MCF 10A (cell line): ENCODE measurements at places on chromosomes 6 and 20.

GRCh38 chr6:77487808-77488425 is 24.6 kb upstream of the HTR1B start:
- DNase-seq: no peak

- DNase-seq: peak; percentile 40
Measured at GRCh38 chr6:37239526-37239925, 18.0 kb upstream of the TBC1D22B start.

DNA sequence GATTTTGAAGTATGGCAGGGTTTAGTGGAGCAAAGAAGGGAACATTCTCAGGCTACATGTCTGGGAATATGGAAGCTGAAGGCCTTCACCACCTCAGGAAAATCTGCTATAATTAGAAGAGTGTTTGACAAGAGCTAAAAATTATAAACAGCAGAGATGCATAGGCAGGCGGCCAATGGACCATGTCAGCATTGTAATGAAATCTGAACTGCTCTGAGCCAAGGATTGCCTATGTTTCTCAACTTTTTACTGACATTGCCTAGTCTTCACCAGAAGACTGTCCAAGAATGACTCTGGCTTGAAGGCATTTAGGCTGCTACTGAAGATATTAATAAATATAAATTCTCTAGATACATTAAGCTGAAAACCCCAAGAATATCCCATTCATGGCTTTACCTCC is 84.1 kb downstream of the C6orf52 start:
- DNase-seq: peak; percentile 9

GRCh38 chr20:53699906-53700305 is 106.3 kb upstream of the ZNF217 start:
- no peak for DNase-seq

DNA sequence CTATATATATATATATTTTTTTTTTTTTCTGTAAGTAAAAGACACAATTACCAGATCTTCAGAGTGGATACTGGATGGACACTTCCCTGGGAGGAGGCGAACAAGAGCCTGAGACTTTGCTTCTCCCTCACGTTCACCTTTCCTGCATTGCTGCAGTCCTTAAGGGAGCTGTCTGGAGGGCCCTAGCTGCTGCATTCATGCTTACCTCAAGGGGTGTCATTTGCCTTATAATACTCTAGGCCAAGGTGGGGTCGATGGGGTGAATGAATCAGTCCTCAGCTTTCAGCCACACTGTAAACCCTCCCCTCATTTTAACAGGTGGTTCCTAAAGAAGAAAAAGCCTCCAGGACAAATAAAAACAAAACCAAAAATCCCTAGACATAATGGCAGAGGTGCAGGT is 34.8 kb upstream of the CD83 start:
- DNase-seq: no peak

DNA sequence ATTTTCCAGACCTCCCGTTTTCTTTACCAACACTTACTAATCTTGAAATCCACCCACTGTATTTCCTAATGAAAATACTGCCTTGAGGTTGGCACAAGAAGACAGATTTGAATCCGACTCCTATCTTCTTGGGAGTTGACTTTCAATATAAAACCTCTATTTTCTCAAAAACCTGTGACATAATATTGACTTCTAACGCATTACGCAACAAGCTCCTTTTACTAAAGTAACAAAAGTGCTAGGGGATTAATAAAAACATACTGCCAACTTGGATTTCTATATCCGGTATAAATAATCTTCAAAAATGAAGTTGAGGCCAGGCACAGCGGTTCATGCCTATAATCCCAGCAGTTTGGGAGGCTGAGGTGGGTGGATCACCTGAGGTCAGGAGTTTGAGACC is 382.0 kb downstream of the PREX1 start:
- no peak for DNase-seq

DNA sequence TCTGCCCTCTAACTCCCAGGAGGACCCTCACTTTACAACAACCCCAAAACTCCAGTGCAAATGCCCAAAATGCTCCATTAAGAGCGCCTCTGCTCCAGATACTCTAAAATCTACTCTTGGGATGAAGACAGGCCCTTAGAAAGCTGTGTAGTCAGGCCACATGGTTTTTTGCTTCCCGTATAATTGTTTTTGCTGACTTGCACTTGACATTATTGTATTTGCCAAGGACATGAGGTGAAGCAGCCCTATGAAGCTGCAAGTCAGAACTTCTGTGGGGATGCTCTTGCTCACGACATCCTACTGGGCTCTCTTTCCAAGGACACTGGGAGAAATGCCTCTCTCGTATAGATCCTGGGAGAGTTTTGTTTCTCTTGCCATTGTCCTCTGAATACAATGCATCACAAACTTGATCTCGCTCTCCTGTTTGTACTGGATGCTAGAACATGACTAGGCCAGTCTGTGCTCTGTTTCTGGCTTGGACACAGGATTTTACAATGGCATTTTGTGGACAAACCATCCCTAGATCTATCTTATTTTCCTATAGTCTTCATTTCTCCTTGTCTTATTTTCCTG is 177.2 kb upstream of the DTNBP1 start:
- DNase-seq: no peak

- DNase-seq: peak; percentile 41
Measured at GRCh38 chr6:149248693-149249369, 68.7 kb upstream of the TAB2 start.

GRCh38 chr6:167934426-167934864 is 63.0 kb upstream of the KIF25 start:
- no peak for DNase-seq

GRCh38 chr6:24856901-24857670 is 58.4 kb upstream of the ARMH2 start:
- no peak for DNase-seq

DNA sequence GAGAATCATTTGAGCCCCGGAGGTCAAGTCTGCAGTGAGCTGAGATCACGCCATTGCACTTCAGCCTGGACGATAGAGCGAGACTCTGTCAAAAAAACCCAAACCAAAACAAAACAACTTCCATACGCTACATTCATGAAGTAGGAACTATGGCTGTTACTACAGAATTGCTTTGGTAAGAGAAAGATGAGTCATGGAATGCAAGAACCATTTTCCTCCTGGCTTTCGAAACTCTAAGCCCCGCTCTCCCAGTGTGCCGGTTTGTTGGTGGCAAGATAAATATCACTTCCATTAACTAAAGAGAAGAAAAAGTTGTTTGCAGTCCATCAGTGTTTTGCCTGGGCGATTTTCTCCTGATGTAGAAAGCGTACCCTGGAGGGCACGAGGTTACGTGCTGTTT is 61.3 kb downstream of the ZDHHC14 start:
- DNase-seq: peak; percentile 74

GRCh38 chr20:12466915-12467314 is 541.9 kb upstream of the SPTLC3 start:
- DNase-seq: no peak

DNA sequence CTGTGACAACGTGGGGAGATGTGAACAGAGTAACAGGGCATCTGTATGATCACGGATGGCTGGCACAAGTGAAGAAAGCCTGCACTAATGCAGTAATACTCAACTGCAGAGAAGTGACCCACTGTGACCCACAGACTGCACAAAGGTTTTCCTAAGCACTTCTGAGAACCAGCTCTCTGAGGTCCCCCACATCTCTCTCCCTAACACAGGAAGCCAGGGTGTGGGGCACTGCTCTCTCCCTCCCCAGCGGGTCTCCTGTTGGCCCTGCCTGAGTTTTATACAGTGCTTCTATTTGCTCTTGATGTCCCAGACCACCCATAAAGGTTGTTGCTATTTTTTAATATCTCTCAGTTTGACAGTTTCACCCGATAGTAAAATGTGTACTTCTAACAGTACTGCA is 11.3 kb downstream of the APMAP start:
- no peak for DNase-seq

DNA sequence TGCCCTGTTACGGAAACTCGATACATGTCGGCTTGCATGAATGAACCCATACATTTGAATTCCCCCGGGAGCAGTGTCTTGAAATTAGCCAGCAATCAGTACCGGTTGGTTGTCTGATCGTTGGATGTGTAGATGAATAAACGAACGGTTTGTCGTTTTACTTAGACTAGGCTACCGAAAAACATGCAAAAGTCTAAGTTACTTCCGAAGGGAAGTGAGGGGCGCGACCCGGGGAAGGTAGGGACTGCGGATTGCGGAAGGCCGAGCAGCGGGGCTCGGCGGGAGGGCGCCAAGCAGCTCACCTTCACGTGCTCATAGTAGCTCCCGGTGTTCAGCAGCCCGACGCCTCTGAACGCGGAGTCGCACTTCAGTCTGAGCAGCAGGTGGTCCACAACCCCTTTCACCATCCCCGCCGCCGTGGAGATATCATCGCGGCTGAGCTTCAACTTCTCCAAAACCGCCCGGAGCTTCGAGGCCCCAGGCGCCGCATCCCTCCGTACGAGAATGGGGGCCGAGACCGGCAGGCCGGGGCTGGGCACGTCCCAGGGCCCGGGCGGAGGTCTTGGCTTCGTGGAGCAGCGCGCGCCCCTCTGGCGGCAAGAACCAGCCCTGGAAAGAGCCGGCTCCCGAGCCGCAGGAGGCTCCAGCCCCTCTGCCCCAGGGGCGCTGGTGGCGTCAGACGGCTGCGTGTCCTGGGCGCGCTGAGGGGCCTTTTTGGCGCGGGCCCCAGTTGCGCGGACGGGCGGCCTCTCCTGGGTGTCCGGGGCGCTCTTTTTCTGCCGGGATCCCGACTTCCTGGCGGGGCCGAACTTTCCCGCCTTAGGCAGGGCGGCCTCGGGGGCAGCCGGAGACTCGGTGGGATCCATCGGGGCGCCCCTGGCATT is 632 bp downstream of the CGAS start:
- peak; percentile 54 for DNase-seq

DNA sequence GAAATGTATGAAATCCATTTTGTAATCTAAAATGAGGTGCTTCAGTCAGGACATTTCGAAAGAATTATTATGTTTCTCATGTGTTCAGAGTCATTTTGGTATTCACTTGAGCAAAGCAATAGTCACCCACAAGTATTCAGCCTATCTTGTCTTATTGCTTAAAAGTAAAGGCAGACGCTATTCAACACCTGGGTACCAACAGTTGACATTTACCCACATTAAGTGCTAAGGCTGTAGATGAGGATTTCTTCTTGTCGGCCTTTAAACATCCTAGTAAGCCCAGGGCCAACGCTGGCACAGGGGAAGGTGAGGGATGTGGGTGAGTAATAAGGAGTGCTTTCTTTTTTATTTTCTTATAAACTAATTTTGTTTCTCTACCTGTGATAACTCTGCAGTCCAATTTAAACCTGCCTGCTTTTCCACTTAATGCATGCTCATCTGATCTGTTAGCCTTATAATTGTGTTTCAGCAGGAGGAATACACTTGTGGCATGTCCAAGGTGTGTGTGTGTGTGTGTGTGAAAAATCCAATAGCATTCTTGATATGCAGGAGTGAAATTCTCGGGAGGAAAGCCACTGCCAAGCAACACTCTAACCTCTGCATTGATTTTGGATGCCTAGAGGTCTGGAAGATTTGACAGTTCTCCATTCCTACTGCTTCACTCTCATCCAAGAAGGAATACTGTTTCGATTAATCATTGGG is 252.0 kb downstream of the SOX4 start:
- no peak for DNase-seq

- DNase-seq: no peak
Measured at GRCh38 chr20:2751878-2752566, 48.4 kb downstream of the CPXM1 start.

- no peak for DNase-seq
Measured at GRCh38 chr20:17443131-17443858, 87.9 kb downstream of the BFSP1 start.

- peak; percentile 49 for DNase-seq
Measured at GRCh38 chr20:21262812-21263211, 40.3 kb upstream of the XRN2 start.

DNA sequence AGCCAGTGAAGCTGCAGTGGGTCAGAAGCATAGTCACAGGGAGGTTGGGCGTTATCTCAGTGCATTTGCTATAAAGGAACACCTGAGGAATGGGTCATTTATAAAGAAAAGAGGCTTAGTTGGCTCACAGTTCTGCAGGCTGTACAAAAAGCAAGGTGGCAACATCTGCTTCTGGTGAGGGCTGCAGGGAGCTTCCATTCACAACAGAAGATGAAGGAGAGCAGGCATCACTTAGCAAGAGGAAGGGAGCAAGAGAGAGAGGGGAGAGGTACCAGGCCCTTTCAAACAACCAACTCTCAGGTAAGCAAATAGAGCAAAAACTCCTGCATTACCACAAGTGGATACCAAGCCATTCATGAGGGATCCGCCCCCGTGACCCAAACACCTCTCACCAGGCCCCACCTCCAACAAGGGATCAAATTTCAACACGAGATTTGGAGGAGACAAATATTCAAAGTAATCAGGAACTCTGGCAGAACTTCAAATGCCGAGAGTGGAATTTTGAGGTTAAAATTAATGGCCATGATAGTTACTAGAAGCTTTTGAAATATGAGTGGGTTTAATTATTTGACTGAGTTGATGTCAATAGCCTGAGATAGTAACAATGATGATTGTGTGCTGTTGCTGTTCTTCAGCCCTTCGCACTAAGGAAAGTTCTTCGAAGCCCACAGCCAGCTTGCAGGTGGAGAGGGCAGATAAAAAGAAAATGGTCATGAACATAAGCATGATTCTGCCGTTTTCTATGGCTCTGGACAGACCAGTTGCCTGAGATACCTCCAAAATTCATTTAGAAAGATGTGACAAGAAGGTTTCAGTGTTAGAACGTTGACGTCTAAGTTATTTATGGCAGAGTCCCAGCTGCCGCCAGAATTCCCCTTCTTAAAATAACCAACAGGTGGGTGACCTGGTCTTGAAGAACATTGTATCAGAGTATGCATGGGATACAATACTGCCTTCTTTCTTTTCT is 55.3 kb upstream of the ADTRP start:
- DNase-seq: no peak

DNA sequence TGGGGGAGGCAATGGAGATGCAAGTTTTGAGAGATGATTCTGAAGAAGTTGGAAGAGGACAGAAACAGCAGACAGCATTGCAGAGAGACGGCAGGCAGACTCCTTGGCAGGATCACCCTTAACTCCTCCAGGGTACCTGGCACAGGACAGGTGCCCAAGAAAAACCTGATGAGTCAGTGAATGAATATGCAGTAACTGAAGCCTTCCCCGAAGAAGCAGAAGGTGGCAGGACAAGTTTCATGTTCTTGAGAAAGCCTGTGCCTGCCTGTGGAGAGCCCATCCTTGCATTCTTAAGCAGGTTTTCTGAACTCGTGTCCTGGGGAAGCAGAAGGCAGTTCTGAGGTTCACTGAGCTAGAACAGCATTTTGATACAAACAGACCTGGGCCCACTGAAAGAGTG is 79.6 kb upstream of the SASH1 start:
- DNase-seq: peak; percentile 77

DNA sequence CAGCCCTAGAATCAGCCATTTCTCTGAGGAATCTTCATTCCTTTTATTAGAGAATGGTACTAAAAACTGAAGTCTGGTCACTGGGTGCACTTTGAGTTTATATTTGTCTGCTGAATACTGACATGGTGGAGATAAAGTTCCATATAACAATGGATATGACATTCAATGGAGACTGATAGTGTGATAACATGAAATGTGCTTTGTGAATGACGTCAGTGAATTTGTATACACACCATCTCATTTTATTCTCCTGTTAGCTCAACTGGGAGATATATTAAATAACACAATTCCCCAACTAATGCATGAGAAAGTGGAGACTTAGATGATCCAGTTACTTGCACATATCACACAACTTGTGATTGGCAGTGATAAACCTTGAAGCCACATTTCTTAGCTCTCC is 446.7 kb downstream of the DOK5 start:
- no peak for DNase-seq
